Activated CD4-positive, alpha-beta T cell treated with anti-CD3 and anti-CD28 coated beads, Interleukin-2, amount 50 U/mL, for 16 hours (primary cell): ENCODE measurements at places on chromosomes 6 and 20.
A peak's percentile ranks its signal among the peaks of the same experiment; 100 is the strongest.

- DNase-seq, result no peak
Observed at GRCh38 chr6:77037439-77037838, 425.9 kb downstream of the HTR1B start.

DNA sequence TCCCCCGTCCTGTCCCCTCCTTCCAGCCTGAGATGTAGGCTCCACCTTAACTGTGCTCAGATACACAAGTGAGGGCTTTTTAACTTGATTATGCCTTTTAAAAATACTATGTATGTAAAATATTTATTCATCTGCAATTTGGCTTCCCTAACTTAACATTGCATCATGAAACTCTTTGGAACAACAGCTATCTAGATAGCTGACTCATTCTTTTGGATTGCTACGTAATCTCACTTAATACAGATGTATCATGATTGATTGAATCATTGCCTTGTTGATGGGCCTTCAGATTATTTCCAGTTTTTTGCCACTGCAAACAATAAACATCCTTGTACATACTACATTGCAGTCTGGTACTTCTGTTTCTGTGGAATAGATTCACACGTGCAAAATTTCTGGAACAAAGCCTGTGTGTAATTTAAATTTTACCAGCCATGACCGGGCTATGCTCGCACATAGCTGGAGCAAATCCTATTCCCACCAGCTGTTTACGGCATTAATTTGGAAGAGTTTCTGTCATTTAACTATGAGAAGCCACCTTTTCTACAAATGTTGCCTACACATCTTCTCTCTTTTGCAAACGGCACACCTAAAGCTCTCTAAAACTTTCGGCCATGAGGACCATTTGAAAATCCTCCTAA is 6.5 kb downstream of the PRND start:
- DNase-seq, result no peak

DNA sequence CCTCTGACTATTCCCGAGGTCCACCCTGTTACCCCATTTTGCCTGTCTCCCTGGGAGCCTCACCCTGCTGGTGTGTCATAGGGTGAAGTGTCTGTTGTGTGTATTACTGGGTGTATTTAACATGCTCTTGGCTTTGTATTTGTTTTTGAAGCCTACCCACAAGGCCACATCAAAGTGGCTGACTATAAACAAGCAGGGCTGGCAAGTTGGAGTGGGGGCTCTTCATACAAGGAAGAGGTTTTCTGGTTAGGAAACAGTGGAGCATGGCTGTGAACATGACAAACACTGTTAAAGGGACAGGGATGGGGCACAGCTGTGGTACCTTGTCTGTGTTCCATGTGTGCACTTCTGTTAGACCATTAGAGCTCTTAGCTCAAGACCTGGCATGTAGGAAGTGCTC is 26.3 kb downstream of the HECA start:
- DNase-seq, result peak; percentile 76

DNA sequence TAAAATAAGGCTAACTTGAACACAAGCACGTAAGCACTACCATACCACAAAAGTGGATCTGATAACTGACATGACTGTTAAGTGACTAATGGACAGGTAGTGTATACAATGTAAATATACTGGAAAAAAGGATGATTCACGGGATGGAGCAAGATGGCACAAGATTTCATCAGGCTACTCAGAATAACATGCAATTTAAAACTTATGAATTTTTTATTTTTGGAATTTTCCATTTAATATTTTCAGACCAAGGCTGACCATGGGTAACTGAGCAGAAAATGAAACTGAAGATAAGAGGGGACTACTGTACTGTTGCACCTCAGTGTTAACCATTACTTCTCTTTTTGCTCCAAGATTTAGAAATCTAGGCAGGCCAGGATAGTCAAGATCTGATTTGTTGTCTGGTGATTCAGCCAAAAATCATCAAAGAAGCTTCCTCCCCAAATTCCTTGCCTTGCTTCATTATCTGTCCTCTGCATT is 45.4 kb downstream of the TPBG start:
- no peak for DNase-seq

DNA sequence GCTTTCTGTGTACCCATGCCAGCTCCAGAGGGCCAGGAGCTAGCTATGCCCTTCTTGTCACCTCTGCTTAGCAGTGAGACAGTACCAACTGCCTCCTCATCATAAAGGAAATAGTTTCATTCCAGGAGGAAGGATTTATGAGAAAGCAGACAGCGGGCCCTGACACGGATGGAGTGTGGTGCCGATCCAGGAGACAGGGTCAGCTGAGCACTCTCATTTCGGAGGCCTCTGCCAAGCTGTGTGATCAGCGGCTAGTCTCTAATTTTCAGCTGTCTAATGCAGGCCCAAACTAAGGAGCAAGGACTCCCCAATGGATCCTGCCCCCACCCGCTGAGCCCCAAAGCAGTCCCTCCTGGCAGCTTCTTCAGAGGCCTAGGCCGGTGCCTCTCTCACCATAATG is 103.1 kb downstream of the LRFN2 start:
- DNase-seq, result no peak

GRCh38 chr6:39228111-39228971 is 934 bp downstream of the KCNK5 start:
- peak; percentile 39 for DNase-seq

GRCh38 chr6:72864799-72865198 is 242.9 kb downstream of the KCNQ5 start:
- DNase-seq, result no peak

GRCh38 chr6:13515912-13516311 is 28.5 kb upstream of the GFOD1 start:
- DNase-seq, result no peak

GRCh38 chr6:160973311-160974250 is 18.0 kb upstream of the MAP3K4 start:
- DNase-seq, result no peak

- DNase-seq, result no peak
Observed at GRCh38 chr6:6368684-6369052, 48.2 kb upstream of the F13A1 start.

DNA sequence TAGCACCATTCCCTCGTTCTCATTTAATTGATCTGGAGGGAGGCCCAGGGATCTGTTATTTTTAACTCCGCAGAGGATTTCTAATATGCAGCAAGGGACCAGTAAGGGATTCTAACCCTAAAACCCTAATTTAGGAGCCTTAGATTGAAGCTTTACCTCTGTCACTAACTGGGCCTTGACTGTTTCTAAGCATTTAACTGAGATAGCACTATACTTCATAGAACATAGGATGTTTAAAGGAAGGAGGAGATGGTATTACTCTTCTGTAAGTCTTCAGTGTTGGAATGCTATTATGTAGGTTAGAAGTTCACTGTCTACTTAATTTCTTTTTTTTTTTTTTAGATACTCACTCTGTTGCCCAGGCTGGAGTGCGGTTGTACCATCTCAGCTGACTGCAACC is 242.5 kb downstream of the ZFAND3 start:
- DNase-seq, result no peak
